Activated T-cell treated with anti-CD3 and anti-CD28 coated beads for 48 hours (primary cell): ENCODE measurements at places on chromosomes 11 and 22.

DNA sequence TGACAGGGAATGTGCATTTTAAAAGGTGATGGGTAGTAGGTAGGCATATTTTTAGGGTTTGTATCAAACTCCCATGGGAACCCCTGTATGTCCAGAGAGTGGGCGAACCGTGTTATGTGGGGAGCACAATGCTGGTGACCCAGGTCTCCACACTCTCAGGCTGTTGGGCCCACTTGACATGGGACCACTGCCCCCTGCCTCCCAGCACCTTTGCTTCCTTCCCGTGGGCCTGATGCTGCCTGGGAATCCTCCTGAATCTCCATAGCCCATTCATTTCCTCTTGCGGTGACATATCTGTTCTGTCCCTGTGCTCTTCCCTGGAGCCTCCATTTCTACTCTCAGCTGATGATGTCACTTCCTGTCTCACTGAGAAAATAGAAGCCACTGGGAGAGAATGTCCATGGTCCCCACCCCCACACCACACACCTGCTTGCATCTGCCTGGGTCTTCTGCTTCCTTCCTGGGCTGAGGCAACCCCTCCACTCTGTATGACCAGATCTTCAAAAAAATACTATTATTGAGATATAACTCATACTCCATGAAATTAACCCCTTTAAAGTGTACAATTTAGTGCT, 55.8 kb upstream of the THY1 start:
- DNase-seq, result no peak

GRCh38 chr11:16909359-16910035, 104.7 kb downstream of the PLEKHA7 start:
- no peak for DNase-seq

GRCh38 chr11:43459246-43459645, 100.5 kb downstream of the TTC17 start:
- DNase-seq, result no peak

- no peak for DNase-seq
Observed at GRCh38 chr11:45162916-45163879, 16.8 kb downstream of the PRDM11 start.

- no peak for DNase-seq
Observed at GRCh38 chr11:11993839-11994238, 14.6 kb downstream of the DKK3 start.

DNA sequence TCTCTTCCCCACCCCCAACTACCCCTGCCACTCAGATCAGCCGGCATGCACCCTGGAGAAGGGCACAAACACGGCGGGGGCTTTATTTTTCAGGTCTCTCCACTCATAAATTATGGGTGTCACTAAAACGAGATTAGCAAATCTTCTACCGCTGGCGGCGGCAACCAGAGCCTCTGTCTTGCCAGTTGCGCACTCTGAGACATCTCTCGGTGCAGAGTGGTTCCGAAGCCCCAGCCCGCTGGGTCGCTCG, 125.3 kb upstream of the C11orf58 start:
- no peak for DNase-seq

DNA sequence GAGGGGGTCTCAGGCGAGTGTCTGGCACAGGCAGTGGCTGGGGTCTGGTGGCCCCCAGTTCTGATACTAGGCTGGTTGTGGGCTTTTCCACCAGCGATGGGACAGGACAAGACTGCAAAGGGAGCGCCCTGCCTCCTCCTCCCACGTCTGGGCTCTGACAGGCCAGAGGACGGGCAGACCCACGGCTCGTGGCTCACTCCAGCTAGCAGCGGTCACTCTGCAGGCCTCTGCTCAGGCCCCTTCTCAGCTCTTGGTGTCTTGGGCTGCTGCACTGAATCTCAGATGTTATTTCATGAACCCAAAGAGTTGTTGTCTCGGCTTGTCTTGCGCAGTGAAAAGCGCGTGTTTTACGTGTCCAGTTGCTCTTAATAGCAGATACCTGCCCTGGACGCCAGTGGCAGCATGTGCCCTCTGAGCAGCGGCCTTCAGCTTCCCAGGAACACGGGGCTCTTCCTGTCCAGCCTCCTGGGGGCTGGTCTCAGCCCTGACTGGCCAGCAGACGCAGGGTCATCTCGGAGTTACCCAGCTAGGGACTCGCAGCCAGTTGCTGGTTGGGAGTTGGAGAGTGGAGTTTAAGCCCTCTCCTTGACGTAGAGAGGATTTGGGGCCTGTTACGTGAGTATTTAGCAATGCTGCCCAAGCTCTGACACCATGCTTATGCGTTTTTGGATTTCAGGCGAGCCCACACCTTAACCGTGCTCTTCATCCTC, 9.6 kb downstream of the PTDSS2 start:
- no peak for DNase-seq

DNA sequence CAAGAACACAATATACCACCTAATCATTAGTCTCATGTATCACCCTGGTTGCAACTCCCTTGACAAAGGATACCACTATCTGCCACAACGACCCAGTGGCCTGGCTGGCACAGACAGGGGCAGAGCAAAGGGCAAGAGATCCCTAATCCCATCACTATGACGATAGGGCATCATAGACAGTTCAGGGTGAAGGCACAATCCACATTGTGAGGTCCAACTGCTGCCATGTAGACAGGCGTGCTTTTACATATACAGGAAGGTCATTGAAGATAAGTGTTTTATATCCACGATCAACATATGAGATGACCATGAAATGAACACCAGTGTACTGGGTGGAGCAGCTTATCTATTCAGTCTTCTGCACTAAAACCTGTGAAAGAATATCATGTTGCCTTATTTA, 94.6 kb downstream of the IGLL1 start:
- DNase-seq, result no peak

DNA sequence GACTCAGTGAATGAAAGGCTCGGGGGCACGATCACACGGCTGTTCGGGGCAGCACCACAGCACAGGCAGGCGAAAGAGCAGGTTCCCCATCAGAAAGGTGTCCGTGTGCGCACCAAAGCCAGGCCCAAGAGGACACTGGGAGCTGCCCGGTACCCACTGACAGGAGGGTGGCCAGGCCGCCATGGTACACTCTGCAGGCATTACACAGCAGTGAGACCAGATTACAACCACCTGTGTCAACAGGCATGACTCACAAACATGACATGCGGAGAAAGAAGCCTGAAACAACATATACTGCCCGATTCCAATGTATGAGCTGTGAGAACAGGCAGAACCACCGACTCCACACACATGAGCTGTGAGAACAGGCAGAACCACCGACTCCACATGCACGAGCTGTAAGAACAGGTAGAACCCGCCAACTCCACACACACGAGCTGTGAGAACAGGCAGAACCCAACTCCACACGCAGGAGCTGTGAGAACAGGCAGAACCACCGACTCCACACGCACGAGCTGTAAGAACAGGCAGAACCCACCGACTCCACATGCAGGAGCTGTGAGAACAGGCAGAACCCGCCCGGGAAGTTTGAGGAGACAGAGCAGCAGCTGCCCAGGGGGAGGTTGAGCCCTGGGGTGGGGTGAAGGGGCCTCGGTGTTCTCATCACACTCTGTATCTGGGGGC, 32.6 kb downstream of the KIAA0930 start:
- DNase-seq, result no peak

- no peak for DNase-seq
Observed at GRCh38 chr11:13465909-13466371, 2.9 kb upstream of the BTBD10 start.
